Panc1 (cell line): ENCODE measurements at places on chromosomes 12 and 14. TPM values are rescaled to one million over a fixed set of nuclear protein-coding genes. Genes with fewer than 3 reads are reported as not detected.

Gene MYF5
- total RNA-seq: not detected

Gene PRH2
- total RNA-seq: not detected

Gene RFC5
- total RNA-seq: 25.0 TPM

Gene PLD4
- total RNA-seq: 0.15 TPM

Gene ACSM4
- not detected for total RNA-seq

Gene TOMM20L
- not detected for total RNA-seq

Gene CLEC14A
- total RNA-seq: 0.10 TPM
